ENCODE measurements at places on chromosomes 5 and 9. TPM values are rescaled to one million over a fixed set of nuclear protein-coding genes. Genes with fewer than 3 reads are reported as not detected.

- DNase-seq: no peak
These were observed 75.0 kb upstream of the RAD23B start for GRCh38 chr9:107208121-107208520.

- peak; percentile 85 for DNase-seq
These were observed 7.3 kb downstream of the IRX1 start for GRCh38 chr5:3602785-3603502.

The SPOCK1 gene
- 15.7 TPM for total RNA-seq

- DNase-seq: no peak
These were observed 98.0 kb downstream of the ANKH start for GRCh38 chr5:14773588-14773987.

- DNase-seq: no peak
These were observed 149.4 kb upstream of the TARS1 start for GRCh38 chr5:33291216-33292000.

- DNase-seq: no peak
These were observed 56.1 kb upstream of the PIP5K1B start for GRCh38 chr9:68648971-68649370.

GRCh38 chr5:61299261-61299681, 32.8 kb upstream of the ZSWIM6 start:
- DNase-seq: no peak

DNA sequence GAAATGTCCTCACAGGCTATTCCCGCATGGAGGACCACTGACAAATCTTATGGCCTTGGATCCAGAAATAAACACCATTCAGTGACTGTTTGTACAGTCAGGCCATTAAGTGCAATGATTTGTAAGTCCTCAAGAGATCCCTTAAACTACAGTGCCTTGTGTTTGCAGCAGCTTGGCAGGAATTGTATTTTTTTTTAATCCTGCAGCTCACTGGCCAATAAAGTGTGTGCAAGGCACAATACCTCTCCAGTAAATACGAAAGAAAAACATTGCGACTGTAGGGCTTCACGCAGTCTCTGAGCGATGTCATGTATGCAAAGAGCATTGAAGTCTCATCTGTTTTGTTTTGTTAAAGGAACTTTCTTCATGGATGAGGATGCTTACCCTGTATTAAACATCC, 74.2 kb upstream of the TUSC1 start:
- no peak for DNase-seq

DNA sequence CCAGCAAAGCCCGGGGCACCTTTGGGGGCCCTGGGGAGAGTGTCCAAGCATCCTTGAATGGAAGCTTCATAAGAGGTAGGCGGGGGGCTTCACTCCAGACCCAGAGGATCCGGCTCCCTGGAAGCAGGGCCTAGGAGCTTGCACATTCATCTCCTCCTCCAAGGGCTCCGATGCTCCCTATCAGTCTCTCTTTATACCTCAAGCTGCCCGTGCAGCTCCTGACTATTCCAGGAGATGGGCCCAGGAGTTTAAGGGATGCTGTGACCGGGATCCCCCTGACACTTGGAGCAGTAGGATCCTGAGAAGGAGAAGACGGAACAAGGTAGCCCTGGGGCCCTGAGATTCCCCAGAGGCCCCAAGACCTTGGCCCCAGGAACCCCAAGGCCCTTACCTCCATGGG, 25.9 kb downstream of the CSF1R start:
- DNase-seq: no peak

DNA sequence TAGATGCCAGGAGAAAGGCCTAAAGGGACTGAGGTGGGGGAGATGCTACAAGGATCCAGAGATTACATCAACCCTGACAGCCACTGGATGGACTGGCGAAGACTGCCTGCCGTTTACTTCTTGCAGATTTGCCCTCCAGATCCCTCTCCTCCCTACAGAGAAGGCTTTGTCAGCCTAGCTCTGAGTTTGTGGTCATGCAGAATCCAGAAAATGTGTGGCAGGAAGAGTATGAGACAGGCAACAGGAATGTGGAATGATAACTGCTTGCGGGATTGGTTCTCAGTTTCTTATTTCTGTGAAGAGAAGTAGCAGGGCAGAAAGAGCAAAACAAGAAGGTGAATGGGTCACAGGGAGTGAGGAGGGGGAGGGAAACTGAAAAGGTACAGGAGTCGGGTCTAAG, 129.6 kb downstream of the TLE1 start:
- DNase-seq: peak; percentile 45

DNA sequence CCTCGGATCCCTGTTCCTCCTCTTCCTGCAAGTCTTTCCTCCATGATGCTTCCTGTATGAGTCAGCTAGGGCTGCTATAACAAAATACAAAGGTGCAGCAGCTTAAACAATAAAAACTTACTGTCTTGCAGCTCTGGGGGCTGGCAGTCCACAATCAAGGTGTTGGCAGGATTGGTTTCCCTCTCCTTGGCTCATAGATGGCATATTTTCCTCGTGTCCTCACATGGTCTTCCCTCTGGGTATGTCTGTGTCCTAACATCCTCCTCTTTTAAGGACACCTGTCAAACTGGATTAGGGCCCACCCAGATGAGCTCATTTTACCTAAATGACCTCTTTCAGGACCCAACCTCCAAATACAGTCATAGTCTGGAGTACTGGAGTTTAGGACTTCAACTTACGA, 117.5 kb downstream of the MED10 start:
- no peak for DNase-seq

DNA sequence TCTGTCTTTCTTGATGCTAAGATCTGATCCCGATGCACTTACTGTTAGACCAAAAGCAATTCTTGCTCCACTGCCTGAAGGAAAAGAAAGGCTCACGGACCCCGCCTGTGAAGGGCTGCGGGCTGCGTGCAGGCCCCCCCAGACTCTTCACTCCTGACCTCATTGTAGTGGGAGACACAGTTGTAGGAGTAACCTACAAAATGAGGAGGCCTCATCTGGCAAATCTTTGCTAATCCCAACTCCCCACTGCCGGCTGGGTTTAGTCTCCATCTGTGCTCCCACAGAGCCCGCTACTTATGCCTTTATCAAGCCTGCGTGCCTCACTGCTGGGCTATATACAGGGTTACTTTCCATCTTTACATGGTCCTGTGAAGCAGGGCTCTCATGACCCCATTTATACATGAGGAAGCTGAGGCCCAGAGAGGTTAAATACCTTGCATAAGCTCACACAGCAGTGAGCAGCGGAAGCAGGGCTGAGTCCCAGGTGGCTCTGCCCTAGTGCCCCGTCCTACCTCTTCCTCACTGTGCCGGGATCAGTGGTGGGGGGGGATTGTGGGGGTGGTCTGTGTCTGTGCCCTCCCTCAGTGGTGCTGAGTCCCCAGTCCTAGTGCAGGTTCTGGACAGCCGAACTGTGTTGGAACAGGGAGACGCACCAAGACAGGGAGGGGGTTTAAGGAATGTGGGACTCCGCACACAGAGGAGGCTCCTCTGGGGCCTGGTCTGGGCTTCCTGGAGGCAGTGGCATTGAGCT, 43.9 kb upstream of the RNF130 start:
- DNase-seq: no peak

The SOX30 gene
- 0.09 TPM for total RNA-seq

DNA sequence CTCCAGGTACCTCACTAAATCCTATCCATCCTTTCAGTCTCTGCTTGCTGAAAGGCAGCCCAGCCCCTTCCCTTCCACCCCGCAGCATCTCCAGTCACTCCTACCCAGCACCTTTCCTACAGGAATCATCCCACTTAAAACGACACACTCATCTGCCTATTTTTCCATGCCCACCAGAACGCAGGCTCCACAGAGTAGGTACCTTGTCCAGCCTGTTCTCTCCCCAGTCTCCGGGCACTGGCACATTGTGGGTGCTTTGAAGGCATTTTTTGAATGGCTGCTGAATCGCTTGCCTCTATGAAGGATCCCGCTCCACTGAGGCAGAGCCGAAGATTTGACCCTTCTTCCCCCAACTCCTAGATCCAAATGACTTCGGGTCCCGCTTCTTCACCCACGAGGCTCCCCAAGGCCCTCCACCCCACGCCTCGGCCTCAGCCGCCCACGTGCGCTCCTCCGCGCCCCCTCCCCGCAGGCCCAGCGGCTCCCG, 15.6 kb downstream of the LHX6 start:
- no peak for DNase-seq

GRCh38 chr9:120663950-120664349, 50.3 kb downstream of the MEGF9 start:
- no peak for DNase-seq

- no peak for DNase-seq
These were observed 1.7 kb downstream of the STC2 start for GRCh38 chr5:173326501-173326960.

DNA sequence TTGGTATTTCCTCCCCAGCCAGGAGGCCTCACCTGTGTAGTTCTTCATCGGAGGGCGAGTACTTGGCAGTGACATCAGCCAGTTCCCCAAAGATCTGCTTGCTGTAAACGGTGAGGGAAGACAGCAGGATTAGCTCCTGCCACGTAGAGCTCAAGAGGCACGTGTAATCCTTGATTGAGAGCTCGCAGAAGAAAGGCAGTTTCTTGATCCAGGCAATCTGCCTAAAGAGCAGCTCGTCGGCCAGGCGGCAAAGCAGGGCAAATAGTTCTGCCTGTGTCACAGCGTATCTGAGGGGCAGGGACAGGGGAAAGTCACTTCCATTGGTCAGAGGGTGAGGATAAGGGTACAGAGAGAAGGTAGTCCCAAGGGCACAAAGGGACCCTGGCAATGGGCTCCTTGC, 28.6 kb upstream of the NR5A1 start:
- DNase-seq: no peak

- no peak for DNase-seq
These were observed 116.4 kb upstream of the FST start for GRCh38 chr5:53364061-53364460.

- DNase-seq: no peak
These were observed 15.2 kb upstream of the TGFBI start for GRCh38 chr5:136013559-136013958.

- no peak for DNase-seq
These were observed 877 bp upstream of the SCGB3A1 start for GRCh38 chr5:180592176-180592575.

The APBA1 gene
- 5.1 TPM for total RNA-seq
